ENCODE measurements at places on chromosomes 11 and 22.

GRCh38 chr22:22327723-22328122, 83.1 kb downstream of the VPREB1 start:
- DNase-seq: no peak

DNA sequence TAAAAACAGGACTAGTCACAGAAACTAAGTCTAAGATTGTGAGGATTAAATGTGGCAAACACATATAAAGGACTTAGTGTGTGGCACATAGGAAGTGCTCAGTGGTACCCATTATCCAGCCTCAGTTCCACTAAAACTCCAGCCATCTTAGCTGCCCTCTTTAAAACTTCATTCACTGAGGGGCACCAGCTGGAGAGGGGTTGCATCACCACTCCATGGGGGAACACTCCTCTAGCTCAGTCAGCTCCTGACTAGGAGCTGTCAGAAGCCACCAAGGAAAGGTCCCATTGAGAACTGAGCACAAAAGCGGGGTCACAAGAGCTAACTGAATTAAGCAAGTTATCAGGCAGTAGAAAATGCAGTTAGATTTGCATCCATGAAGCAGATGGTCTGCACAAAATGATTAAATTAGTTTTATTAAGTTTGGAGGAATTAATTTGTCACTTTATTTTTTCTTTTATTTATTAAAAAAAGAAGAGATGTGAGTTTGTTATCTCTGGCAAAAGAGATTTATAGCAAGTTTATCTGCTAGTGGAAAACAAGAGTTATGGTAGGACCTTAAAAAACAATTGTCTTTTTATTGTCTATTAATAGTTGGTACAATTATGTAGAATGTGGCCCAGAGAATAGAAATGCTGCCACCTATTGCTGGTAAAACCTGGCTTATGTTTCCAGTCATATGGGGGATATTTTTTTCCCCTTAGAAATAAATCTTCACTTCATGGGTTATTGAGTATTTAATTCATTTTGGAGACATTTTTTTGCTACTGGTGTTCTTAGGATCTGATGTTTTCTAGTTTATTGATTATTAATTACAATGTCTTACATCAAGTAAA, 95.7 kb downstream of the NAV2 start:
- no peak for DNase-seq

- no peak for DNase-seq
Measured at GRCh38 chr11:2898366-2899079, 12.9 kb upstream of the CDKN1C start.

GRCh38 chr11:28089378-28089777, 18.6 kb downstream of the KIF18A start:
- DNase-seq: no peak

DNA sequence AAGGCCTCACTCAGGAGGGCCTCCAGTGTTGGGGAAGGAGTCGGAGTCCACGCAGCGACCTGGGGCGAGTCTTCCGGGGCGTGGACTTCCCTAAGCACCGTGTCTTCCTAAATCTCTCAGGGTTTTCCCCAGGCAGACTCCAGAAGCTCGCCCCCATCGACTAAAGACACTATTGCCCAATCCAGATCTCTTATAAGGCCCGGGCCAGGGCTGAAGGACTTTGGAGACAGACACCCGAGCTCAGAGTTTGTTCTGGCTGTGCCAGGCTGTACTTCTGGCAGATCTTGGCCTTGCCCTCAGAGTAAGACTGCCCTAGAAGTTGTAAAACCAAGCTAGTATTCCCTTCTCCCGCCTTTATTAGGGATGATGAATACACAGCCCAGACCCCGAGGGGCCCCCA, 191.4 kb downstream of the BUD13 start:
- DNase-seq: no peak

GRCh38 chr22:20587206-20587958, 80.0 kb downstream of the MED15 start:
- no peak for DNase-seq

All from memory B cell (primary cell).